Hippocampal formation (tissue), 2 donors: ENCODE measurements at places on chromosomes 7 and 10.

DNA sequence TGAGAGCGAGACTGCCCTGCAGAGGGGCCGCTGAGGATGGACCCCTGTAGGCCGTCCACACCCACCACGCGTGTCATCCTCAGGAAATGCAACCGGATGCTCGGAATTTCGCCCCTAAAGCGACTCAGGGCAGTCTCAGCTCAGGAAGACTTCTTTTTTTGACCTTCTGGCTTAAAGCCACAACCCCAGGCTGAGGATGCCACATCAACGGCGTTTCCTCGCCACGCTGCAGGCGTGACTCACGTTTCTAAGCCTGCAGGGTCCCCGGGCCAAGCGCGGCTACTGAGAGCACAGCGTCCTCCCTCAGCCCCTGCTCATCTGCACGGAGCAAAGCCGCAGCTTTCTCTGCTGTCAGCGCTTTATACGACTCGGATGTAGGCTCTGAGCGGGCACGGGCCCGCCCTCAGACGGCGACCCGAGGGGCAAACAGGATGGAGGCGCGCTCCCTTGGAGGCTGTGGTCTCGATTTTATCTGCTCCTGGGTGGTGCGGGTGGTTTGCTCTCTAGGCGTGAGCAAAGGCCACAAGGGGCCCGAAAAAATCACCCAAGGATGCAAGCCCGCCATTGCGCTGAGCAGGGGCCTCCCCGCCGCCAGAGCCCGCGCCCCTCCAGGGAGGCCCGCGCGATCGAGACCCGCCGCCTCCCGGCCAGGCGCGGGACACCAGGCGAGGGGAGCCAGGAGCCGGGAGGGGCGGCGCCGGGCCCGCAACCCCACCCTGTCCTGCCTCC is 726 bp upstream of the INSIG1 start:
- DNase-seq = peak; percentile 47

GRCh38 chr10:69757206-69757552 is 44.5 kb upstream of the COL13A1 start:
- DNase-seq = no peak

DNA sequence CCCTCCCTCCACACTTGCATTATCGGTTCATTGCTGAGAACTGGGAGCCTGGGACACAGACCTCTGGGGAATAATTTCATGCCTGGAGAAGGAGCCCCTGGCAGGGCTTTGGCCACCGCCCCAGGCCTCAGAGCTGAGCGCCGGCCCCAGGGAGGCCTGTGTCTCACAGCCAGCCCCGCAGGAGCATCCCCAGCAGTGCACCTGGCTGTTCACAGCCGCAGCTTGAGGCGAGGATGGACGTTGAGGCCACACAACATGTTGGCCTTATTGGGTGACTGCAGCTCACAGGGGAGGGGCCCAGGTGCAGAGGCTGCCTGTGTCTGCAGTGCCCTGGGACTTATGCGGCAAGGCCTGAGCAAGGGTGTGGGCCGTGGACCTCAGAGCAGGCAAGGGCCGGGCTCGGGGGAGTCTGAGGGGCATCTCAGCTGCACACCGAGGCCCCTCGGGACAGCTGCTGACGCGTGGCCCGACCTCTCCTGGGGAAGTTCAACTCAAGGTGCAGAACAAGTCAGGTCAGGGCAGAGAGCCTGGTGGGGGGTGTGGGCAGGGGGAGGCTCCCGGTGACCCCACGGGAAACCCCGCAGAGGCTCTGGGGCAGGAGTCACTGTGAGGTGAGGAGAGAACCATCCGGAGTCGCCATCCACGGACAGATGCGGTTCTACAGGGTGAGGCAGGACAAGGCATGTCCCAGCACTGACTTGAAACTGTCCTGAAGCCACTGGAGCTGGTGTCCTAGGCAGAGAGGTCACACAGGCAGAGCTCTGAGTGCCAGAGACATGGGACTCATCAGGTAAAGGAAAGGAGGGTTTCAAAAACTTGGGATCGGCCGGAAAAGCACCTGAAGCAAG is 13.1 kb upstream of the UBE3C start:
- no peak for DNase-seq

DNA sequence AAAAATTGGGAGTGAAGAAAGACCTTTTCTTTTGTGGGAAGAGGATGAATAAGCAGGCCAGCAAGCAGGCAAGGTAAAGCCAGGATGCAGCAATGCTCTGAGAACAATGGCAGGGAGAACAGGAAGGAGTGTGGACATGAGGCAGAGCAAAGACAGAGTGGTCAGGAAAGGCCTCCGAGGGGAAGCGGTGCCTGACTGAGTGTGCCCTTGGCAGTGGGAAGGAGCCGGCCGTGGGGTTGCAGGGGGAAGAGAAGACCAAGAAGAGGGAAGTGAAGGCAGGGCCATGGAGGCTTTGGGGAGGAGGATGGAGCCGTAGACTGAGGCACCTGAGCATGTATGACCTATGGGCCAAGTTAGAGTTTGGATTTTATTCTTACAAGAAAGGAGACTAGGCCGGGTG is 21.9 kb upstream of the ZNF212 start:
- DNase-seq = no peak

DNA sequence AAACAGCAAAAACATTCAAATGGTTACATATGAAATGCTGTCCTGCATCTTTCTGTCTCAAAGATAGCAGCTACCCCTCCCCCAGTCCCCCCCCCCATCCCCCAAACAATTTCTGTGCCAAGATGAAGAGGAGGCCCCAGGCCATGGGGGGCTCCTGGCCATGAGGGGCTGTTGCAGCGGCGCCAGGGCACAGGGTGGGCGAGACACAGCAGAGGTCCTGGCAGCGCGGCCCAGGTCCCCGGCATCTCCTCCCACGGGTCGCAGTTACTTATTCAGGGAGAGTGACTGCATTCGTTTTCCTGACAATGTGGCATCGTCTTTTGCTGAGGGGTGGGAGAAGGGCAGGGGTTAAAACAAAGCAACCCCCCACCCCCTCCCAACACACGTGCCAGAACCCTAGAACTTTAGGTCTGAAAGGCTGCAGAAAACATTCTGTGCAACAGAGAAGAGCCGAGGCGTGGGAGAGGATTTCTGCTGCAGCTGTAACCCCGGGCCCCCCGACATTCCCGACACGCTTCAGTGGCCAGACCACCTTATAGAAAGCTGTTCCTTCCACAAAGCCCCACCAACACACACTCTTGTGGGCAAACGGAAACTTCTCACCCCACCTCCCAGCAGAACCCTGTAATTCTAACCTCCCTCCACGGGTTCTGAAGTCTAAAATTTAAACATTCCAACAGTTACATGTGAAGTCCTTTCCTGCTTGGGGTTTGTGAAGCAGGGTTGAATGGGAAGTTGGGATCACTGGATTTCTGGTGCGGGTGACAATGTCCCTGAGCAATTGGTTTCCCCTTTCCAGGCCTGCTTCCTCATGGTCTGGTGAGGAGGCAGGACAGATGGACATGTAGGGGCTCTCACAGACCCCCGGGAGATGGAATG is 11.7 kb downstream of the PDAP1 start:
- DNase-seq = no peak

- DNase-seq = no peak
These were observed 51.9 kb downstream of the FAM13C start for GRCh38 chr10:59310324-59310914.

DNA sequence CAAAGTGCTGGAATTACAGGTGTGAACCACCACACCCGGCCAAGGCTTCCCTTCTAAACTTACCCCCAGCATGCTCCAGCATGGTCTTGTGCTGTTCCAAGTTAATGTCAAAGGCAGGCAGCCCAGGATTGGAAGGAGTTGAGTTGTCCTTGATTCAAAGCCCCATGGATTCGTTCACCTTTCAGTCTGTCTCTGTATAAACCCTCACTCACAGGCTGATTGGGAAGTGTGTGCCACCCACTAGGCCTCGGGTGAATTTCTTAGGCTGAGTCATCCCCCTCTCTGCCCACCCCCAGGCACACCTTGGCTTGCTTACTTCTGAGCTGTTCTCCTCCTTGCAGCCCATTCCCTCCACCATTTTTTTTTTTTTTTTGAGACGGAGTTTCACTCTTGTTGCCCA is 13.3 kb upstream of the PRDX3 start:
- no peak for DNase-seq

DNA sequence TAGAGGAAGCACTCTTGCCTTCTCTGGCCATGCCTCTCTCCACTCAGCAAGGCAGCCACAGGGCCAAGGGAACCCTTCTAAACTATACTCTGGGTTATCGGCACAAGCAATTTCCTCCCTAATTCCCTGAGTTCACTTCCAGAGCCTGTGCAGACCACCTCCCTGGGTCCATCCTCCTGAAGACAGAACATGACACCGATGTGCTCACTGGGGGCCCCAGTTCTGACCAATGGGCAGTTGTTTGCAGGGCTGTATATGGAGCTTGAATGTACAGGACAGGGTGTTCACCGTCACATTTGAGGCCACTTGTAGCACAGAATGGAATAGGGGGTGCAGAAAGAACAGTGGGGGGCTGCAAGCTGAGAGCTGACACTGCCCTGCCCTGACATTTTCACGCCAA is 77.7 kb downstream of the TFEC start:
- no peak for DNase-seq

DNA sequence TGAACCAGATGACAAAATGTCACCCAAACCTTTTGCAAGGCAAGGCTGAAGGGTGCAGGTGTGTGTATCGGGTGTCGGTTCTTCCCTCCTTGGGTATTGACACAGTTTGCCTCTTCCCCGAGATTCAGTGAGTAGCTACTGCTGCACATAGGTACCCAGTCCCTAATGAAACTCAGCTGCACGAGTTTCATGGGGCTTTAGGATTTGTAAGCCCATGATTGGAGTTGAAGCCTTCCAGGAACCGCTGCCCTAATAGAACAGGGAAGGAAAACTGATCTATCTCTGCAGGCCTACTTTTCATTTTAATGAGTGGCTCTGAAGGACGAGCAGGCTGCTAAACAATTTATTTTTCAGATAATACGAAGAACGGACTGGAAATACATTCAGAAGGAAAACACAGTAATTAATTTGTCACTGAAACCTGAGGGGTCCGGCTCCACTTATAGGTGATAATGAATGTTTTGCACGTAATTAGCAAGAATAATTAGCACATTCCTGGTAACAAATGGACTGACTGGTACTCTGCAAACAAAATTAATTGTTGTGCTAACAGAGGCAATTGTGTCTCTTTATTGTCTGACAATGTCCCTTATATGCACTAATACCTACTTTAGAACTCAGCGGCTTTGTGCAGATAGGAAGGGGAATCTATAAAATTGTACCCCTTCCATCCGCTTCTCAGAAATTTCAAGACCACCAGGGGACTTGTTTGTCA is 49.6 kb upstream of the FZD8 start:
- no peak for DNase-seq

- DNase-seq = no peak
These were observed 228.4 kb downstream of the ARHGAP12 start for GRCh38 chr10:31700181-31700611.
